B cell (primary cell): ENCODE measurements at places on chromosomes 12 and 14. TPM values are rescaled to one million over a fixed set of nuclear protein-coding genes. Genes with fewer than 3 reads are reported as not detected.

Gene CSRP2
- total RNA-seq = 0.44 TPM in 1 of 2 replicates, not detected in the other

DNA sequence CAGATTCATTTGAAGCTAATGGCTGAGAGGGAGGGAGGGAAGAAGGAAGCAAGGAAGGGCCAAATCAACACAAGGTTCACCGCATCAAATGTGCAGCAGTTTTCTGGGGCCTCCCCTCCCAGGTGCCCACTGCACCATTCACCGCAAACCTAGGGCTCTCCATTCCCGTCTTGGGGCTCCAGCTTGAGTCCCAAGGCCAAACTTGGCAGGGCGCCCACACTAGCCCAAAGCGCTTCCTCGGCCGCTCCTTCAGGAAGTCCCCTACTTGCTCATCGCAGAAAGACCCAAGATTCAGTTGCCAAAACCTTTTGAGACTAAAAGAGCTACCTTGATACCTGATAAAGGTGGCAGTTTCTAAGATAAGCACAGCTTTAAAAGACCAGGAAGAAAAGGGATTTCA lies 140.5 kb upstream of the FKBP4 start:
- no peak for DNase-seq

GRCh38 chr14:23153851-23154796 lies 29.3 kb downstream of the SLC7A8 start:
- DNase-seq = no peak

DNA sequence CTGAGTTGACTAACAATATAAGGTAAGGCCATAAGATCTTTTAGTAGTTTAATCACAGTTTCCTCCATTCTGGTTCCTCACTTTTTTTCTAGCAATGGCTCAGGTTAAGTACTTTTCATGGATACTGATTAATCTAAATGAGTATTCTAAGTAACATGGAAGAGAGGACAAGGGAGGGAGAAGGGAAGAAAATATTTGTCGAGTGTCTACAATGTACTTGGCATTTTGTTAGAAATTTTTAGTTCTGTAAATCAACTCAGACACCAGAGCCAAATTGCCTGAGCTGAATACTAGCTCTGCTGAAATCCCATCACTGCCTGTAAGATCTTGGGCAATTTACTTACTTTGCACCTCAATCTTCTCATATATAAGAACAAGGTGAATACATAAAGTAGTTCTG lies 20.2 kb downstream of the RERG start:
- no peak for DNase-seq

- DNase-seq = no peak
Observed at GRCh38 chr12:58881816-58882215, 38.5 kb downstream of the LRIG3 start.

Gene MYH7
- not detected in 2 replicates for total RNA-seq

DNA sequence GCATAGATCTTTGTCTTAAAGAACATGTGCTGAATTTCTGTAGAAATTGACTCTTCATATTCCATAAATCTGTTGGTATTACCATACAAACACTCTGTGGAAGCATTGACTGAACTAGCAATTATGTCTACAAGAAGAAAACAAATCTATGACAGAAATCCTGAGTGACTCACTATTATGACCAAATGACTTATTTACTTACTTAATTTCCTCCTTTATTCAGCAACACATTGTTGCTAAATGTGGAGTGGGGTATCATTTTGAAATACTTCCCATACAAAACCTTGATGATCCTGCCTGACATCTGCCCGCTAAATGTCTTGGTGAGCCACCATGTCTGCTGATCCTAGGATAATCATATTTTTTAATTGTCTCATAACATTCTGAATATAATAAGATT lies 99.1 kb upstream of the SLCO1C1 start:
- DNase-seq = no peak

Gene AMIGO2
- total RNA-seq = 9.2 and 10.4 TPM in 2 replicates

GRCh38 chr14:54314365-54315104 lies 82.3 kb upstream of the CDKN3 start:
- no peak for DNase-seq

GRCh38 chr14:28779456-28779855 lies 12.9 kb downstream of the FOXG1 start:
- no peak for DNase-seq

DNA sequence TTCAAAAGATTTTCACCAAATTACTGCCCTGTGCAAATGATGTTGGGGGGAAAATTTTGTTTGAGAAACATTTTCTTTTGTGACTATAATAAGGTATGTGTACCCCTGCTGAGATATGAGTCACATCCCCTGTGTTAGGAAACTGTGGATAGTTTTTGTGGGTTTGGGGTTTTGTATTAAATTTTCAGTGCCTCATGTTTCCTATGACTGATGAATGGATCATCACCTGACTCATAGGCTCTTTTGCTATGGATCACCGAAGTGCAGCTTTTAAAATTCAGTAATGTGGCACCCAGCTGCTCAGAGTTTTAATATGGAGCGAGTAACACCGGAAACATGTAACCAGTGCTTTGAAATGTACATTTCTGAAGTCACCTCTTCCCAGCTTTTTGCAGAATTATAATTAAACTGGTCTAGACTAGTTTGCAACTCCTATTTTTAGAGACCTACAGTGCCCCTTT lies 167.4 kb upstream of the HMGA2 start:
- DNase-seq = no peak

- no peak for DNase-seq
Observed at GRCh38 chr14:90255871-90256270, 482 bp upstream of the PSMC1 start.

DNA sequence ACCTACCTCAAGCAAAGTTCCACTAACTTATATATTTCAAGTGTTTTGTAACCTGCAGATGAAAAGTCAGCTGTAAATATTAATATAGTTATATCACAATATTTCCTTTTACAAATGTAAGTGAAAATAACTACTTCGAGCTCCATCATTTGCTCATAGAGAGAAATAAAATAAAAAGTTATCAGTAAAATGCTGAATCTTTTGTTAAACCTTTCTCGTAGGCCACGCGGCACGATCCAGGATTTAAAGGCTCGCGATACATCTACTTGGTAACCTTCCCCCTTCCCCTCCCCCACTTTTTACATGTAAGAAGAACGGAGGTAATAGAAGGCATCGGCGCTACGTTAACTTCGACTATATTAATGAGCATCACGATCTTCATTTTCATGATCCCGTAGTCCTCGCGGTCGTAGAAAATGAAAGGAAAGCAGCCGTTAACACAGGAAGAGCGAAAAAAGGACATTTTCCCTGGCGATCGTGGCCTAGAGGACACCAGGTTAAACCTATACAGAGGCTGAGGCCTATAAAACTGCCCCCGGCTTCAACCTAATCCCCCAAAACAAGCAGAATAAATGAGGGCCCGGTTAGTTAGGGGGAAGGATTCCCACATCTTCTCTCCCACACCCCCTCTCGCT lies 508 bp downstream of the HNRNPC start:
- DNase-seq = peak; percentile 70

GRCh38 chr14:36207500-36207899 lies 31.0 kb upstream of the PTCSC3 start:
- no peak for DNase-seq

Gene ACVRL1
- total RNA-seq = not detected in 2 replicates

- DNase-seq = no peak
Observed at GRCh38 chr12:54980341-54980740, 4.2 kb downstream of the TESPA1 start.

Gene ITPR2
- total RNA-seq = 113 and 122 TPM in 2 replicates

Gene PZP
- total RNA-seq = not detected in 2 replicates

Gene OR4K17
- total RNA-seq = not detected in 2 replicates

Gene ART4
- total RNA-seq = not detected in 2 replicates

DNA sequence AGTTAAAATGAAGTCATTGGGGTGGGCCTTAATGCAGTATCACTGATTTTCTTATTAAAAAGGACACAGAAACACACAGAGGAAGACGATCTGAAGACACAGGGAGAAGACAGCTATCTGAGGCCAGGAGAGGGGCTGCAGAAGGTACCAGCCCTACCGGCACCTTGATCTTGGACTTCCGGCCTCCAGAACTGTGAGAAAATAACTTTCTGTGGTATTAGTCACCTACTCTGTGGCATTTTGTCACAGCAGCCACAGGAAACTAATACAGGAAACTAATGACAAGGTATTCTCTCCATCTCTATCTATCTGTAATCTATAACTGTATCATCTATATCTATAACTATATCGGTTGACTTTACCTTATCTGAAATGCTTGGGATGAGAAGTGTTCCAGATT lies 1149.5 kb downstream of the BCL11B start:
- no peak for DNase-seq

Gene SRRM4
- total RNA-seq = not detected in 2 replicates

- DNase-seq = no peak
Observed at GRCh38 chr12:115199831-115200230, 515.9 kb upstream of the TBX3 start.

Gene CEBPE
- total RNA-seq = 0.37 TPM in 1 of 2 replicates, not detected in the other

- DNase-seq = no peak
Observed at GRCh38 chr14:75628816-75629215, 31.9 kb downstream of the ERG28 start.

Gene SLC38A6
- total RNA-seq = 14.5 and 15.9 TPM in 2 replicates

Gene PTPN21
- not detected in 2 replicates for total RNA-seq

- DNase-seq = no peak
Observed at GRCh38 chr14:87013583-87013982, 979.4 kb downstream of the GALC start.

Gene KRT80
- not detected in 2 replicates for total RNA-seq

GRCh38 chr14:96109596-96110355 lies 70.6 kb downstream of the C14orf132 start:
- DNase-seq = no peak

DNA sequence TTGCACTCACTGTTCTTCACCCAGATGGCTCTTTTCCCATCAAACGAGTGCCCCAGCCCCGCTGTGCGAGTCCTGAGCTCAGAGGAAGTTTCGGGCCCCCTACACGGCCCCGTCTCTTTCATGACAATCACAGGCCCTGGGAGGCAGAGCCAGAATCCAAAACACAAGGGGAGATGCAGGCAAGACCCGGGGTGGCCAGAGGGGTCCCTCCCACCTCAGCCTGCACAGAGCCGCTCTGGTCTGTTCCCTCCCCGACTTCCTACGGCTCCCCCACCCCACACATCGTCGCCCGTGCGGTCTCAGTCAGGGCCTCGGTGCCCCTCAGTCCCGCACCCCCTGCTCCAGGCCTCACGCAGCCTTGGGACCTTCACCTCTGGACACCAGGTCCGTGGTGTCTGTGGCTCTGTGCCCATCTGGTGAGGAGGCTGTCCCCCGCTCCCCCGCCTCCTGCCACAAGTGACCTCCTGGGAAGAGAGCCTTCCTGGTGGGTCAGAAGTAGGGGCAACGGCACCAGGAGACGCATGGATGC lies 8.9 kb downstream of the GPR132 start:
- DNase-seq = peak; percentile 23

Gene CLEC4D
- total RNA-seq = not detected in 2 replicates

Gene LRTM2
- total RNA-seq = not detected in 2 replicates

Gene BEST3
- total RNA-seq = not detected in 2 replicates

Gene IRF9
- total RNA-seq = 243 and 269 TPM in 2 replicates

Gene GLS2
- 5.3 and 7.2 TPM in 2 replicates for total RNA-seq

GRCh38 chr14:76926521-76927251 lies 100.5 kb downstream of the LRRC74A start:
- DNase-seq = peak; percentile 77

- DNase-seq = no peak
Observed at GRCh38 chr14:32432813-32433538, 103.9 kb downstream of the AKAP6 start.

Gene BEGAIN
- total RNA-seq = not detected in 2 replicates

- no peak for DNase-seq
Observed at GRCh38 chr14:82113710-82114109, 580.1 kb upstream of the SEL1L start.

Gene TWF1
- 30.0 and 34.3 TPM in 2 replicates for total RNA-seq

DNA sequence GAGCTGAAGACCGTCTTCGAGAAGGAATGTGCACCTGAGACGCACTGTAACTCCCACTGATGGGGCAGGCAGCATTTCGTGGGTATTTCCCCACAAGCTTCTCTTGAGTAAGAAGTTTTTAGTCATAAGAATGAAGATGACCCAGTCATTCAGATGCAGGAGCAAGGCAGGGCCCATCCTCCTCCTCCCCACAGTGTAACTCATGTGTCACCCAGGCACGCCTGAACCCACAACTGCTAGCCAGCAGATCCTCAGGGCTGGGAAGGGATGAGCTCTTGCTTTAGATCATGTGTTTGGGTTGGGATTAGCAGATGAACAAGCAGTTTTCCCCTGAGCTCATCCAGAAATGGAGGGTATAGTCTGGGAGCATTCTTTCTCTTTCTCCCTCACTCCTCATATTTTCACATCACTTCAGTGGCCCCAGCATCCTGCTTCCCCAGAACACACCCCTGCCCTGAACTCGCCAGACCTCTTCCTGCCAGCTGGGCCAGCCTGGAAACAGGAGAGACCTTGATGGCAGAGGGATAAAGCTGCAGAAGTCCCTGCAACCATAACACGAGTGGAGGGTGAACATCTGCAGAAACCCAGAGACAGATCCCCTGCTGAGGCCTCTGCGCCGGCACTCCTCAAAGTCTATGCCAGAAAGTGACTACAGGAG lies 73.3 kb downstream of the B4GALNT3 start:
- no peak for DNase-seq

- no peak for DNase-seq
Observed at GRCh38 chr12:5806371-5807089, 138.5 kb downstream of the ANO2 start.

DNA sequence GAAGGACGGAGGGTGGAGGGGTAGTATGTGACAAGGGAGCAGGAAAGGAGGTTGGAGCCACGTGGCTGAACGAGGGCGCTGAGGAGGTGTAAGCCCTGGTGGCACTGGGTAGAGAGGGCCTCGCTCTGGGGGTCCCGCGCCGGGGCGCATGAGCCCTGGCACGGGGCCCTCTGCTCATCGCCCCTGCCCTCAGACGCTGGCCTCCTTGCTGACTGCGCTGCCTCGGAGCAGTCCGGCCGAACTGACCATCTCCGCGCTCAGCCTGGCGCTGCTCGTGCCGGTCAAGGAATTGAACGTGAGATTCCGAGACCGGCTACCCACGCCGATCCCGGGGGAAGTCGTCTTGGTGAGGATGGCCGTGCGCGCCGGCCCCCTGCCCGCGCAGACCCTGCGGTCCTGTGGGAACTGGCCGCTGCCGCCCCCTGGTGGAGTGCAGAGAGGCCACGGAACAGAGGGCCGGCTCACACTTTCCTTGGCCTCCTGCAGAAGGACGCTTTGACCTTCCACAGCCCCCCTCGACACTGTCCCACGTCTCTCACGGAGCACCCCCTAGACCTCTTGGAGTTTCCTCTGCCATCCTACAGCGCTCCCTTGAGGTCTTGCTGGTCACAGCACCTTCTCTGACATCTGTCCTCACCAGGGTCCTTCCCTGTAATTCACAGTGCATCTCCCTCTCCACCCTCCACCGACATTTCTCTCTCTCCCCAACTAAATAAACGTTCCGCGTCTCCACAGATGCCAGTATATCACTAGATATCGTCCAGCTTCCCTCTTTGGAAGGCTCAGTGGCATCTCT lies 10.5 kb downstream of the ARHGEF25 start:
- peak; percentile 76 for DNase-seq
